ENCODE measurements at places on chromosomes 3 and 15.

GRCh38 chr15:62896969-62897486 lies 145.5 kb upstream of the TPM1 start:
- peak; percentile 98 for DNase-seq

GRCh38 chr3:61297821-61298220 lies 46.6 kb upstream of the FHIT start:
- DNase-seq, result no peak

- DNase-seq, result no peak
These were observed 115.1 kb downstream of the DNAJB8 start for GRCh38 chr3:128351546-128351945.

DNA sequence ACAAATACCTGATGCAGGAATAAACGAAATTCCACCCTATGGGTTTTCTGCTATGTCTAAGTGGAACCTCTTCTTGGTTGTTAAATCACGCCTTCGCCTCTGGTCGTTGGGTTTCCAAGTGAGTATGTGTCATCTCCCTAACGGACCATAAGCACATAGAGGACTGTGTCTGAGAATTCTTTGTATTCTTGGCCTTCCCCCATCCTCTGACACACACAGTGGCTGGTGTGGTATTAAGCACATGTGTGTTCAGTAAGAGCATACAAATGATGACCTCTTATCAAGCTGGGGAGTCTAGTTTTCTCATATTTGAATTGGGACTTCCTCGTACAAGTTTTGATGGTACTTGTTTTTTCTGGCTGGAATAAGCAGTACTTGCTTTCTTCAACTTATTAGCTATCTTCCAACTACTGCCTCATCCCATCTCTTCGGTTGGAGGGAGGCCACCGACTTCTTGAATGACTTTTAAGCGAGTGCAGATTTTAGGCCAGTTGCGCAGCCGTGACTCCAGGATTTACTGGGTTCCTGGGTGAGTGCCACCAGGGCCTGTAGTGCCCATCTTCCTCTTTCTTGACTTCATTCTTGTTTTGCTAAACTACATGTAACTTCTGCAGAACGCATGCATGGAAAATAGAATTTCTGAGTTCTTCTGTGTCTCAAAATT lies 240.2 kb downstream of the ADAMTS17 start:
- no peak for DNase-seq

DNA sequence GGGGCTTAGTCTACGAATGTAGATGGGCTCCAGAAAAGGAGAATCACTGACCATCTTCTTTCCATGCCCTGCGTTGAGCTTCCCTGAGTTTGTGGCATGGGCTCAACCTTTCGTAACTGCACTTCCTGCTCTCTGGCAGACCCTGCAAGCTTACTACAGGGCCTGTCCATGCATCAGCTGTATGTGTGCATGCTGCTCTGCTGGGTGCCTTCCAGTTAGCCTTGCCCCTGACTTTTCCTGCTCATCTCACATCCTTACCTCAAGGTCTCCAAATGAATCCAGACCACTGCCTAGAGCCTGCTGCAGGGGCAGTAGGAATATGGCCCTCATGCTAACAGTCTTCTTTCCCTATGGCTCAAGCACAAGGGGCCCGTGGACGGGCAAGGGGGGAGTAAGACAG lies 2.0 kb upstream of the TF start:
- DNase-seq, result no peak

GRCh38 chr3:193564012-193564411 lies 9.3 kb upstream of the ATP13A4 start:
- DNase-seq, result no peak

DNA sequence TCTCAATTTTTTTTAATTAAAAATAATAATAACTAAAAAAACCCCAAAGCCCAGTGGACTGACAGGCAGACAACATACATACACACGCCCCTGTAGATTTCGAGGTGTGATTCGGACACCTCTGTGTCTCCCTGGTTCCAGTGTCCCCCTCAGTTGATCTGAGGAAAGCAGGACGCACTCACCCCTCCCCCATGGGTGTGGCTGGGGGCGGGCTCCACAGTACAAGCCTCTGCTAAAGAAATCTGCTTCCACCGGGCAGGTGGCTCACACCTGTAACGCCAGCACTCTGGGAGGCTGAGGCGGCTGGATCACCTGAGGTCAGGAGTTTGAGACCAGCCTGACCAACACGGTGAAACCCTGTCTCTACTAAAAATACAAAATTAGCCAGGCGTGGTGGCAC lies 33.8 kb upstream of the BLM start:
- no peak for DNase-seq

- no peak for DNase-seq
These were observed 47.2 kb upstream of the PXYLP1 start for GRCh38 chr3:141184430-141184829.

DNA sequence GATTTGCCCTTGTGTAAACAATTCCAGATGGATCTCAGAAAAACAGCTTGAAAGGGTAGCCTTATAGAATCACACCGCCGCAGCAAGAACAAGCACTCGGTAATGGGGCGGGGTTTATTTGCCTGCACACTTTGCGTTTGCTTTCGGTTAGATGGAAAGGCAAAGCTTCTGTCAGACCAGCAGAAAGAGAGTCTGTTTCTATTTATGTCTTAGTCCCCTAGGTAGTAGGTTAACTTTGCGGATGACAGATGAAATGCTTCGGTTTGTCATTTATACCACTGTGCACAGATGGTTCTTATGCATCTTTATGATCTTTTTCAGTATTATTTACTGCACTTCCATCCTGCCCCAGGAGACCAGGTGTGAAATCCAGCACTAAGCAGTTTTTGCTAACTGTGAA lies 62.2 kb downstream of the PYDC2 start:
- no peak for DNase-seq

- DNase-seq, result no peak
These were observed 31.6 kb downstream of the LRIG1 start for GRCh38 chr3:66469220-66469640.

DNA sequence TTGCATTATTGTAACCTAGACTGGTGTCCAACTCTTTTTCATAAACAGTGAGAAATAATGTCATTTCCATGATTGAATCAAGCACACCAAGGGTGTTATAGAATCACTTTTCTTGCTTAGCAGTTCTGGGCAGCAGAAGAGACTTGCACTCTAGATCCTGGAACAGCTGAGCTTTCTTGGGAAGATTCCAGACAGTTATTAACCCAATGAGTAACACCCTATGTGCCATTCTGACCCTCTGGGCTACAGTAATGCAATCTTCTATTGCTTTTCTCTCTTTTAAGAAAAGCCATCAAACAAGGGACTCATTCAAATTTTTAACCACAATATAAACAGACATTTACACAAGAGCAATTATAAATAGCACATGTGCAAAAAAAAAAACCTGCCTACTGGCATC lies 39.3 kb upstream of the USP3 start:
- DNase-seq, result peak; percentile 11

DNA sequence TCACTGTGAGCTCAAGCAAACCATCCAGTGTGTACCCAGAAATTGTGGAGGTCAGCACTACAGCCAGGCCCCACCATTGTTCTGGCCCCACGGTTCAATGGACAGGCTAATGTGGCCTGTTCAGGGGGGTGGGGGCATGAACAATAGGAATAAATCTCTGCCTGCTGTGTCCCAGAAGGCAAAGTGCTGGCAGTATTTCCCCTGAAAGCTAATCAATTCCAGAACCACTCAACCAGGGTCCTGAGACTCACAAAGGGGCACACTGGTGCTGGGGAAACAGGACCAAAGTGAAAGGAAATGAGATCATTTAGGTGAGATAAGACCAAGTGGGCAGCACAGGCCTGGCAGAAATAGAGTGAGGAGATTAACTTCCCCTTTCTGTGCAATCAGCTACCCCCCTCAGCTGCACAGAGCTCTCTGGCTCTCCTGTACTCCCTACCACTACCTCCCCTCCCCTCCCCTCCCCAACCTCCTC lies 11.5 kb downstream of the CRYGS start:
- no peak for DNase-seq

- DNase-seq, result no peak
These were observed 1.3 kb downstream of the FXR1 start for GRCh38 chr3:180913581-180914404.

- DNase-seq, result no peak
These were observed 12.0 kb upstream of the LMAN1L start for GRCh38 chr15:74800559-74801094.
